H1 (cell line): ENCODE measurements at places on chromosomes 11 and 22.

- peak; percentile 83 for DNase-seq
Observed at GRCh38 chr11:69775163-69775755, at the start of gene FGF4. FGF4 (minus strand) TSS chr11:69775341; CDS start chr11:69775084, 257 bp downstream.

DNA sequence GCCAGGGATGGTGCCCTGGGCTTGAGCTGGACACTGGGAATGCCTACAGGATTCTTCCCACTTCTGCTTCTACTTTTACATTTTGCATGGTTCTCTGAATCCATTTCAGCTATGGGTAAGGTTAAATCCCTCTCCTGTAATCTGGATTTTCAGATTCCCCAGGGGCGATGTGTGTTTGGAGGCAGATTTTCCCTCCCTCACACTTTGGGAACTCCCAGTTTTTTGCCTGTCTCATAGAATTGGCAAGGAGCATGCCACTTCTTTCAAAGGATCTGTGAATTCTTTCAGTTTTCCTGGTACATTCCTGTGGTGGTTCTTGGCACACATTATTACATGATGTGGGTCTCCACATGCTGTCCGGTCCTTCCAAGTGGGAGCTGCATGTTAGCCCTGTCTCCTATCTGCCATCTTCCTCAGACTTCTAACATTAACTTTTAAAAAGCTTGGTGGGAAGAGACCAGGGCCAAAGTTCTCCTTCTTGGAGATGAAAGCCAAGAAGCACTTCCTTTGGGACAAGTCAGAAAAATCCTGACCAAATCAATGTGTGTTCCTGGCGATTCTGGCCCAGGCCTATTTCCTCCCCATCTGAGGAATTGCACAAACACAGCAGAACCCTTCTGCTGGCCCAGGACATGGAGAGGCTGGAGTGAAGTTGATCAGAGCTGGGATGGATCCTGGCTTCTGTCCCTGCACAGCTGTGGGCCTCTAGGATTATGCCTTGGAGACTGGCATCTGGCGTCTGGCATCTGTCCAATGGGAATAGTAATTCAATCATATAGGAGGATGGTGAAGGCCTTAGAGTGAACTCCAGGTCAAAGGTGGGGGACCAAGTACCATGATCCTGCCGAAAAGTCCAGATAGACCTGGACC lies 5.4 kb upstream of the APOL2 start:
- no peak for DNase-seq

- no peak for DNase-seq
Observed at GRCh38 chr11:110522471-110522870, 92.7 kb downstream of the FDX1 start.

DNA sequence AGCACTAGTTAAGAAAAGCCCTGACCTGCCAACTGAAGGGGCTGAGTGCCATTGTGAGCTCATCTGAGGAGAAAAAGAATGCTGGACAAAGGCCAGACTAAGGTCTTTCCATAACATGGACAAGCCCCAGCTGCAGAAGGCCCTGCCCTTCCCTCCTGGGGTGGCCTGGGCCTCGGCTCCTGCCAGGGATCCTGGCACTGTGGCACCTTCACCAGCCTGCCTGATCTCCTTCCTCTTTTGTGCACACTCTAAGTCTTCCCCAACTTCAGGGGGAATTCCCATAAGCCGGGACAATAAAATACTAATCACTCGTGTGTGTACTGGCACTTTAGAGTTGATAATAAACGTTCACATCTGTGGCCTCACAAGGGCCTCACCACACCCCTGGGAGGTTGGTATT lies 9.9 kb downstream of the TMPRSS13 start:
- no peak for DNase-seq

DNA sequence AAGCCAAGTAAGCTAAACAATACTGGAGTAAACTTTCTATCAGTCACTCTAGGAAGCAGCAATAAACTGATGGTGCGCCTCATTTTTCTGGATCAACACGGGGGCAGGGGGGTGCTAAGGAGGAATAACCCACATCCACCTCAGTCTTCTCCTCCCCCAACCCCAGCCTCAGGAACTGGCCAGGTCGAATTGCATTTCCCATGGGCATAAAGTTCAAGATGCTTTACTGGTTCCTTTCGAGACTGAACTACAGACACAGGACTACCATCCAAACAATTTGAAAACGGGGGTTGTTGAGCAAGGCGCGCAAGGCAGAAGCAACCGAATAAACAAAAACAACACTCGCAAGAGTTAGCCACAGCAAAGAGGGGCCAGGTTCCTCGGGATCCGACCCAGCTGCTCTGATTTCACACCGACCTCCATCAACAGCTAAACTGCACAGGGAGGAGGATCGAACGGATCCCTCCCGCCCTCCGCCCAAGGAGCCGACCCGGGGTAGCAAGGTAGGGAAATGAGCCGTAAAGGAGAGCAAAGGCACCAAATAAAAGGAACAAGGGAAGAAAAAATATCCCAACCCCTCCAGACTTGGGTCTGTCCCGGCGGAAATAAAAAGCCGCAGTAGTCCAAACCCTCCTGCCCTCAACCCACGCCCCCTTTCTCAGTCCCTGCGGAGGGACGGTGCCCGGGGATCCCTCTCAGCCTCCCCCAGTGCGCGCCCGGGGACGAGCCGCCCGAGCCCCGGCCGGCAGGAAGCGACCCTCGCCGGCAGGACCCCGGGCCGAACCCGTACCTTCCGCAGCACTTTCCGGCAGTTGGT lies 801 bp downstream of the SESN3 start:
- peak; percentile 66 for DNase-seq

GRCh38 chr11:93285430-93285829 lies 45.1 kb upstream of the DEUP1 start:
- no peak for DNase-seq

- DNase-seq: no peak
Observed at GRCh38 chr11:21658654-21659193, 534.2 kb upstream of the ANO5 start.

DNA sequence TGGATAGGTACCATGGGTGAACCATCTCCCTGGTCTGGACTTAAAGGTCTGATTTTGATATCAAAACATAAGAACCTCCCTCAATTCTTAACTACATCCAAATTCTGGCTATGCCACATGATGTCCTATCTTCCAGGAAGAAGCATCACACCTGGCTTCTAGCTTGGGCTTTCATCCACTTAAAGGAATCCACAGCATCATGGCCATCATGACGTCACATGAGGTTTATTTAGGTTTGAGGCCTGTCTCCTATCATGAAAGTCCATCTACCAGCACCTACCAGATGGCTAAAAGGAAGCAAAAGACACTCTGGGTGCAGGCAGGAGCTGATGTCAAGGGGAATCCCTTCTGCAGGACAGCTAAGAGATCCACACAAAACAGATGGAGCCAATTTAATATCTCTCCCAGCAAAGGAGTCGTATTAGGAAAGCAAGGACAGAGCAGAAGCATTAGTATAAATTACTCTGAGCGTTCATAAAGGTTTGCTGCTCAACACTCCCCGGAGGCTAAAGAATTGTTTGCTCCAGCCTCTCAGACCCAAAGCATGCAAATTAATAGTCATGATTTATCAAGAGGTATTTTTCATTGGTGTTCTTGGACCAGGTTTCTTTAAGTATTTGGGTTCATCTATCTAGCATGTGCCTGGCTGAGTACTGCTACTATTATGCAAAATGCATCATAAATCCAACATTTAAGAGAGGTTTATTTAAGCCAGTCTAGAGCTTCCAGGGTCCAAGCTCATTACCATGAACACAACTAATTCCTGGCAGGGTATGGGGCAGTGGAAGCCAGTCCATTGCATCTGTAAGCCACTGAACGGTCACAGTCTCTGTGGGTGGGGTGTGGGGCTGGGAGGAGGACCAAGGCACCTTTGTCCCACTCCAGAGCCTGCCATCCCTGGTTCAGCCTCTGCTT lies 47.2 kb downstream of the GALNT18 start:
- DNase-seq: no peak

GRCh38 chr22:25139062-25139461 lies 60.6 kb upstream of the CRYBB3 start:
- DNase-seq: no peak

DNA sequence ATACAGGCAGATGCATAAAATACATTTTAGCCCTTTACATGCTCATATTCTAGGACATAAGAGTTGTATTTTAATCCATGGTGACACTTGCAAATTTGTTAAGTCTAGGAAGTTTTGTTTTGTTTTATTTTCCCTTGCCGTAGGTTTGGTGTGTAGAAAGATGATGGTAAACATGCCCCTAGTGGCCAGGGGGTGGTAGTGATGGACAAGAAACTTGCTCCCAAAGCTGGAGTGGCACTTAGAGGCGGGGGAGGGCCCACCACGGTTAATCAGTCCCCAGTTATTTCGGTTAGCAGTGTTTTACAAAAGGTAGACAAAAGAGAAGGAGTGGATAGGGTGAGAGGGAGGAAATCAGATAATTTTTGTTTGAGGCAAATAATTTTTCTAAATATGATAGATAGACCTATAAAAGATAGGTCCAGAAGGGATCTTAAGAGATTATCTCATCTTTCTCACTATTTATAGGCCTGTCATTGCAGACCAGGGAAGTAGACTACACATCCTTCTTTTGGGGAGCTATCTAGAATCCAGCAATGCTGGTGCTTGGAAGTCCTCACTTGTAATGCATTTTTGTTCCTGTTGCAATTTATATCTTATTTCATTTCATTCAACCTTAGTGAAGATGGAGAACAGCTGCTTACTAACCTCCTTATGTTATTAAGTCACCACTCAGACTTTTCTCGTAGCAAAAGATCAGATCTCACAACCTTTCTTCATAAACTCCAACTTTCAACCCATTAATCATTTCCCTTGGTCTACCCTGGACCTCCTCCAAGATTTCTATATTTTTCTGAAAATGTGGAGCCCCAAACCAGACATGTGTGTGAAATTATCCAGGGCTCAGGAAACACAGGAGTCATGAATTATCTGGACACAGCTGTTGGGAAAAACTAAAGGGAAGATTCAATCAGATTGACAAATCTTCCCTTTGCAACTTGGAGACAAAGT lies 5.9 kb upstream of the BDNF start:
- no peak for DNase-seq

- no peak for DNase-seq
Observed at GRCh38 chr11:134460881-134461280, 48.8 kb upstream of the B3GAT1 start.

- DNase-seq: peak; percentile 96
Observed at GRCh38 chr22:22342697-22343580, 98.4 kb downstream of the VPREB1 start.

DNA sequence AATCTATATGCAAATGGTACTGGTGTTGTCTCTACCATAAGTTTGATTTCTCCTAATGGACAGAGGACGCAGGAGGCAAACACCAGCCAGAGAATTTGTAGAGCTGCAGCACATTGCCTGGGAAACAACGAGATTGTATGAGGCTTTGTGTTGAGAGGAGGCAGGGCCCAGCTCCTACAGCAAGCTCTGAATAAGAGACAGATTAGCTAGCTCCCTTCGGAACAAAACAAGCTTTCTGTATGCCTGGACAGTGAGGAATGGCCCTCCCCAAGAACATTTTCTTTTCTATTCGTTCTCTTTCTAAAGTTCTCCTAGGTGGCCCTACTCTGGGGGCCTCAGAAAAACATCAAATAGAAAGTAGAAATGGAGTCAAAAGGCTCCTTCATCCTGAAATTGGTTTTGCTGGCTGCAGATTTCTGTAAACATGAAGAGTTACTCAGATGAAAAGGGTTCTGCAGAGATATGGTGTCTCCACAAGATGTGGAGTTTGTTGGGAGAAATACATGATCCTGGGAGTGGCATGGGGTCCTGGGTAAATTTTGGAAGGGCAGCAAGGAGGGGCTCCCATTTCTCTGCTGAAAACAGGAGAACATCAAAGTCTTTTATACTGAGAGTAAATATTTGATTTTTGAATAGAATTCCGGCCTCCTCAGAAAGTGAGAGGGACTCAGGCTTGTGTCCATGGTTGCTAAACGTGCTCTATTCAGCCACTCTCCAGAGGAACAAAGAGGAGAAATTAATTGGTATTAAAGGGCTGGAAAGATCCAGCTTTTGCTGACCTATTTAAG lies 6.8 kb upstream of the HEPACAM start:
- DNase-seq: no peak

GRCh38 chr11:24623121-24623520 lies 126.3 kb downstream of the LUZP2 start:
- no peak for DNase-seq

GRCh38 chr11:124829986-124830385 lies 29.8 kb upstream of the MSANTD2 start:
- no peak for DNase-seq

DNA sequence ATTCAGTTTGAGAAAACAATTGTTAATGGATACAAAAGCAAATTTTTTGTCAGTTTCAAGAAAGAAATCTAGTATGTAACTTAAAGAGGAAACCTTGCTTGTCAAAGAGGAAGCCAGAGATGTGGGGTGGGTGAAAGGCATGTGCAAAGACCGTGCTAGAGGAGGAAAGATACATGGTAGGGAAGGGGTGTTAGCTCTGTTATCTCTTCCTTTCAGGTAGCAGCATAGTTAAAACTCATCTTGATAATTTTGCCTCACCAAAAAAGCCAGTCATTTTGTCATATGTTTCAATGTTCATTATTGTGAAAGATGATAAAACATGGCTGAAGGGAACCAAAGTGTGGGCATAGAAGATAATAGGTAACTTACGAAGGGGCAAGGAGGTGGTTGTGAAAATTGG lies 2.6 kb upstream of the MS4A2 start:
- DNase-seq: no peak

GRCh38 chr11:133162227-133162626 lies 370.1 kb downstream of the OPCML start:
- no peak for DNase-seq

DNA sequence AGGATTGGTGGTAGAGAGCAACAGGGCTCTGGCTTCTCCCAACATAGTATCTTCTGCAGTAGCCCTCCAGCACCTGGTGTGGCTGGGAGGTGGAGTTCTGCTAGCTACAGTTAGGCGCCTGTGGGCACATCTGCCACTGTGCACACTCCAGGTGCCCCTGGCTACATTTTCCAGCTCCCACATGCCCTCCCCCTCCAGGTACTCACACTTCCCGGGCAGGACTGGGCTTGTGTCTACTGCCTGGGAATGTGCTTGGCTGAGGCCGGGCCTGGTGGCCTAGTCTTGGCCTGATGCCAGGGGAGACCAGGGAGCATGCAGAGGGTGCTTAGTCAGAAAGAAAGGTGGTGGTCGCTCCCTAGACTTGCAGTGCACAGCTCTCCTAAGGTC lies 15.8 kb downstream of the PHLDB1 start:
- no peak for DNase-seq

GRCh38 chr11:396511-396947 lies 2.5 kb downstream of the PKP3 start:
- DNase-seq: no peak

DNA sequence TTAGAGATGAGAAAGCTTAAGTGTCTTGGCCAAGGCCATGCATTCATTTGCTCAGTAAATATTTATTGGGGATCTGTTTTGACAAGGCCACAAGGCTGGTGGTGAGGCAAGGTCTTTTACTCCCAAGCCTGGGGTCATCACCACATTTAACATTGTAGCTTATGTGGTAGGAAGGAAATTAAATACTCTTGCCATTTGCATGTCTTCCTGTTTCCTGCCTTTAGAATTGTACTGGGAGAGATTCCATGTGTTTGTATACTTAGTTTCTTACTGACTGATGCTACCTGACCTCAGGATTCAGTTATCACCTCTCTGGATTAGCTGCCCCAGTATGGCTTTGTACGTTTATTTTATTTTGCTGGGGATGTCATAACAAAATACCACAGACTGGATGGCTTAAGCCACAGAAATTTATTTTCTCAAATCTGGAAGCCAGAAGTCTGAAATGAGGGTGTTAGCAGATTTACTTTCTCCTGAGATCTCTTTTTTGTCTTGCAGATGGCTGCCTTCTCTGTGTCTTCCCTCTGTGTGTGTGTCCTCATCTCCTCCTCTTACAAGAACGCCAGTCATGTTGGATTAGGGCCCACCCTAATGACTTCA lies 44.8 kb downstream of the SPECC1L start:
- no peak for DNase-seq
